Aortic smooth muscle cell (primary cell): ENCODE measurements at places on chromosomes 5 and 9. TPM values are rescaled to one million over a fixed set of nuclear protein-coding genes. Genes with fewer than 3 reads are reported as not detected.

NUTM2F gene
- not detected in 2 replicates for total RNA-seq

PCDHGA4 gene
- total RNA-seq, result 4.0 and 7.5 TPM in 2 replicates

SOHLH1 gene
- not detected in 2 replicates for total RNA-seq

ZNF367 gene
- 10.1 and 15.9 TPM in 2 replicates for total RNA-seq

STPG3 gene
- total RNA-seq, result not detected in 2 replicates

ZNF366 gene
- total RNA-seq, result under 0.01 and 0.06 TPM in 2 replicates

PCDHGC3 gene
- total RNA-seq, result 72.0 and 83.4 TPM in 2 replicates

RAB3C gene
- not detected in 2 replicates for total RNA-seq

GRIN1 gene
- total RNA-seq, result 0.06 and 0.13 TPM in 2 replicates

MARVELD2 gene
- 1.3 and 1.9 TPM in 2 replicates for total RNA-seq

IFNB1 gene
- not detected in 2 replicates for total RNA-seq

ZNF483 gene
- total RNA-seq, result 1.3 and 1.9 TPM in 2 replicates

SARDH gene
- total RNA-seq, result 2.5 and 7.4 TPM in 2 replicates

S100Z gene
- total RNA-seq, result not detected in 2 replicates

IL5 gene
- not detected in 2 replicates for total RNA-seq

IL7R gene
- total RNA-seq, result 0.12 and 0.13 TPM in 2 replicates

SHB gene
- 26.6 and 27.0 TPM in 2 replicates for total RNA-seq

CAMSAP1 gene
- 15.0 and 17.3 TPM in 2 replicates for total RNA-seq

NR2F1 gene
- 4.8 and 5.2 TPM in 2 replicates for total RNA-seq

NTRK2 gene
- total RNA-seq, result 0.26 and 0.62 TPM in 2 replicates

IL13 gene
- total RNA-seq, result not detected in 2 replicates

PCDH12 gene
- total RNA-seq, result 1.7 and 3.6 TPM in 2 replicates

IFNA13 gene
- not detected in 2 replicates for total RNA-seq

GAPT gene
- total RNA-seq, result not detected in 2 replicates

ANXA6 gene
- total RNA-seq, result 465 and 500 TPM in 2 replicates

SPATA31E1 gene
- not detected in 2 replicates for total RNA-seq

FBXO10 gene
- total RNA-seq, result 8.3 and 9.5 TPM in 2 replicates

FCN1 gene
- not detected in 2 replicates for total RNA-seq

TARS1 gene
- total RNA-seq, result 202 and 216 TPM in 2 replicates

TMEM174 gene
- total RNA-seq, result not detected in 2 replicates
